ENCODE measurements at places on chromosomes 3 and 15.

DNA sequence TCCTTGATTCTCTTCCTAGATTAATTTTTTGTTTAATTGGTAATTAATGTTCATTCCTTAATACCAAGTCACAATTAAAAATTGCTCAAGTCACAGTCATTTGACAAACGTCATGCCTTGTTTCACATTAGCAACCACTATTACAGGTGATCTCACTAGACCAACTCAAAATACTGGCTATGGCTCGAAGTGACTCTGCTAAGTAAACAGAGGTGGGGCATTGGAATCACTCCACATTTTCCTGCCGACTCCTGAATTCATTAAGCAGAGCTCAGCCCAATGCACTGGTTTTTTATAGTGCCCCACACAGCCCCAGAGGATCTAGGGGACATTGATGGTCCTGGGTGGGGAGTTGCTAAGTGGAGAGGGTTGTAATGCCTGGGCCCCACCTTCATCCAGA is 201.2 kb upstream of the NSMCE3 start:
- no peak for DNase-seq

- DNase-seq: no peak
Observed at GRCh38 chr3:8959668-8960067, 3.6 kb downstream of the RAD18 start.

- no peak for DNase-seq
Observed at GRCh38 chr3:73510334-73510733, 114.4 kb downstream of the PDZRN3 start.

DNA sequence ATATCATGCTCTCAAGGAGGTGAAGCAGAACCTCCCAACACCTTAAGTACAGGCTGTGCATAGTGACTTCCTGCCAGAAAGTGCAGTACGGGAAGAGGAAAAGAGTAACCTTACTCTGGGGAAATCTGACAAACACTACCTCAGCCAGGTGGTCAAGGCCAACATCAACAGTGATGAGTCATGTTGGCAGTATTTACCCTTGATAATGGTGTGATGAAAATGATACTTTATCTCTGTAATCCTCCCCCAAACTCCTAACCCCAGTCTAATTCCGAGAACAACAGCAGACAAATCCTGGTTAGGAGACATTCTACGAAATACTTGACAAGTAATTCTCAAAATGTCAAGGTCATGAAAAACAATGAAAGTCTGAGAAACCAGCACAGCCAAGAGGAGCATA is 26.5 kb downstream of the ANKDD1A start:
- DNase-seq: no peak

DNA sequence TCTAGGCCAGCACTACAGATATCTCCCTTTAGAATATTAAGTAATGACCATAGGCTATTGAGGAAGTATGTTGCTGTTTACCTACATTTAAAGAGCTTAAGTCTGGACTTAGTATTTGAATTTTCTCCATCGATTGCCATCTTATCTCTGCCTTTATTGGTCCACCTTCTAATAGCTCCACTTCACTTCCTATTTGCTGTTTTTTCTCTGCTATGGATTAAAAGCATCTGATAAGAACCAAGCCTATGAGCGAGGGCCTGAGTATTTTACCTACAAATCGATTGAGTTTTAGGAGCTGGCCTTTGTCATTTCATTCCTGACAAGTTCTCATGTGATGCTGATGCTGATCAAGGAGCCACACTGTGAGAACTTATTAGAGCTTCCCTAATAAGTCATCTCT is 52.6 kb upstream of the AKAP13 start:
- no peak for DNase-seq

GRCh38 chr3:150822636-150823035 is 59.7 kb upstream of the SIAH2 start:
- no peak for DNase-seq

GRCh38 chr3:46065294-46065705 is 38.0 kb upstream of the XCR1 start:
- DNase-seq: no peak

DNA sequence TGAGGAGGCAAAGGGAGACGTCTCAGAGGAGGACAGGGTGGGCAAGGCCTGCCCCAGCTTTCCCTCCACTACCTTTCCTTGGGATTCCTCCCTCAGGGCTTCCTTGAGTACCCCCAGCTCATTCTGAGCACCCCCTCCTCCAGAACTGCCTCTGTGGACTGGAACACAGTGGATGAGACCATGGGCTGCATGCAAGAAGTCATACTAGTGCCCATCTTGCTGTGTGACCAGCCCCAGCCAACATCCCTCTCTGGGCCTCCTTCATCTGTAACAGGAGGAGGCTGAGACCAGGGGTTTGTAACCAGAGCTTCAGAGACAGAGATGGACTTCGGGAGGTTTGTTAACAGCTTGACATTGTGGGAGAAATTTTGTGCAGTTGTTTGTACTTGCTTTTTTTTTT is 25.6 kb downstream of the FEM1B start:
- no peak for DNase-seq

- DNase-seq: no peak
Observed at GRCh38 chr15:57667171-57667849, 39.2 kb upstream of the POLR2M start.

DNA sequence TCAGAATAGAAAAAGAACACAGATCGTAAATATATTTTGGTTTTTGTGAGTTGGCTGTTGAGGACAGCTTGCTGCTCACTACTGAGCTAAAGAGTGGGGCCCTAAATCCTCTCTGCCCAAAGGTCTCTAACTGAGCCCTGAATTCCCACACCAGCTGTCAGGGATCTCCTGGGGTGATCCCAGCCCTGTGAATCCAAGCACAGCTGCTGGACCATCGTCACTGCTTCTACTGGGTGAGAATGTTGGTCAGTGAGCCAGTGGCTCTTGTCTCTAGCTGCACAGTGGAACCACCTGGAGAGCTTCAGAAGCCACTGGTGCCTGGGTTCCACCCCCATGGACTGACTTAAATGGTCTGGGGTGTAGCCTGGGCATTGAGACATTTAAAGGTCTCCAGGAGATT is 90.5 kb upstream of the IL12A start:
- no peak for DNase-seq

- no peak for DNase-seq
Observed at GRCh38 chr15:85005319-85005718, 23.7 kb downstream of the PDE8A start.

- no peak for DNase-seq
Observed at GRCh38 chr3:126394977-126395321, 240 bp downstream of the CFAP100 start.

All from ovary (tissue), 10 donors.